NCI-H526 treated with DMSO at 0.1 percent for 48 hours (cell line): ENCODE measurements at places on chromosomes 4 and X.

- no peak for DNase-seq
Observed at GRCh38 chr4:112978691-112979472, 70.6 kb upstream of the ANK2 start.

GRCh38 chr4:121189326-121190215, 25.4 kb upstream of the TNIP3 start:
- no peak for DNase-seq

DNA sequence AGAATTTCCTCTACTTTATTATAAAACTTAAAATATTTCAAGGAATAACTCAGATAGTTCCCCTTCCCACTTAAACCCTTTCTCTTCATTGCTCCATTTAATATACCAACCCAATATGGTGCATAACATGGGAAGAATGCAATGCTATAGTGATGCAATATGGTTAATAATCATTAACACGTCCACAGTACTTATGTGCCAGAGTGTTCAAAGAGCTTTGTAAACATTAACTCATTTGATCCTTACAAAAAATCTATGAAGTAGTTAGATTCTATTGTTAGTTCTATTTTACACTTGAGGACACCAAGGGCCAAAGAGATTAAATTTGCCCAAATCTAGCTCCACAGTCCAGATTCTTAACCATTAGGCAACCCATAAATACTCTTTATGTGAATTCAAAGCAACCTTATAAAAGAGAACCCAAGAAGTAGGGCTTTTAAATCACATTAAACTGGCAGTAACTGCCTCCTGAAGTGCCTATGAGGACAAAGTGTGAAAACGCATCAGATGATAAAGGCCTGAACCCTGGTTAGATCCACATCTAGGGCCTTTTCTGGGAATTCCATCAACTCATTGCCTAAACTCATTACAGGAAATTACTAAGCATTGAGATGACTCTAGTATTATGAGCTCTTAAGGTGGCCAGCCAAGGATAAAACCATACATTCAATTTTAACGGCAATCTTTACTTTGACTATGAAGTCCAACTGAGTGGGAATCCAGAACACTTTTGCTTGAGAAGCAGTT, 94.3 kb downstream of the AREG start:
- no peak for DNase-seq

GRCh38 chrX:9114245-9114644, 80.3 kb upstream of the FAM9B start:
- DNase-seq = no peak

- DNase-seq = no peak
Observed at GRCh38 chr4:8586246-8586645, 6.1 kb downstream of the GPR78 start.

- DNase-seq = no peak
Observed at GRCh38 chr4:8301851-8302730, 32.5 kb downstream of the HTRA3 start.

- DNase-seq = no peak
Observed at GRCh38 chrX:12379671-12380070, 241.4 kb downstream of the FRMPD4 start.

DNA sequence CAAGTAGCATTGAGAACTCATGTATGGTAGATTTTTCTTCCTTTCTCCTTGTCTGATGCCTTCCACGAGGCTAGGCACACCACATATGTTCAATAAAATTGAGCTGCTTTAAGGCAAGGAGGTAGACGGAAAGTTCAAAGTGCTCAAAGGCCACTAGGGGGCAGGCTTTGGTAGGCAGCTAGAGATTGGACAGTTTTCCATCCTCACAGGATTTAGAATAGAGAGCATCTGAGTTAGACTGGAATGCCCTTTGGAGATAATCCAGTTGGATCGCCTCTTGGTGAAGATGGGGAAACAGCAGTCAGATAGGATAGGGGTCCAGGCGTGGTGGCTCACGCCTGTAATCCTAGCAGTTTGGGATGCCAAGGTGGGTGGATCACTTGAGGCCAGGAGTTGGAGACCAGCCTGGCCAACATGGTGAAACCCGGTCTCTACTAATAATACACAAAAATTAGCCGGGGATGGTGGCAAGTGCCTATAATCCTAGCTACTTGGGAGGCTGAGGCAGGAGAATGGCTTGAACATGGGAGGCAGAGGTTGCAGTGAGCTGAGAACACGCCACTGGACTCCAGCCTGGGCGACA, 30.4 kb downstream of the ELF4 start:
- peak; percentile 33 for DNase-seq

- DNase-seq = no peak
Observed at GRCh38 chr4:25727711-25728493, 72.3 kb downstream of the SLC34A2 start.

DNA sequence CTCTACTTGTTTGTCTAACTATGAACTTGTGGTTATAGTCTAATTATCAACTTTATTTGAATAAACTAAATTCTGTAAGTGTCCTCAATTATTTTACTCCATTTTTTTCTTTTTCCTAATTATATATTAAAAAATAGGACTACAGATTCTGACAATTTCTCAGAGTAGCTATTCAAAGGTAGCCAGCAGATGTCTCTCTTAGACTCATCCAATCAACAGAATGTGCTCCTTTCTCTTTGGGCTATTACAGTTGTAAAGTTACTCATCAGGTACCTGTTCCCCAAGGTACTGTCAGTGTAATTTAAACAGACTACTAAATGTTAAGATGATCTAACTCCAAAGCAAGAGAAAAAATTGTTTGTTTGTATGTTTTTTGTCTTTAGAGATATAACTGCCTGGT, 248.6 kb downstream of the PCDH18 start:
- no peak for DNase-seq

GRCh38 chr4:103032574-103032973, 13.1 kb upstream of the SLC9B1 start:
- DNase-seq = peak; percentile 8

DNA sequence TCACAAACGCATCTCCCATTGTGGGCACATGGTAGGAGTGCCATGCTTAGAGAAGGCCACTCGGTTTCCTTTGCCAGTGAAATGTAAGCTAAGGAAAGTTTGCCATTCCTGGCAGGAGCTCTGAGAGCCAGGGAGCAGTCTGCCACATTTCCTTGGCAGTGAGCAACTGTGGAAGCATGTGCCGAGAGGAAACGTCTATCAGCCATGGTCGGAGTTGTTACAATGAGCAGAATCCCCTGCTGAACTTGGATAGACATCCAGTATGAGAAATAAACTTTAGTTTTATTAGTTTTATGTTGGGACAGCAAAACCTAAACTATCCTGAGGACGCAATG, 51.1 kb downstream of the ENOPH1 start:
- DNase-seq = no peak

DNA sequence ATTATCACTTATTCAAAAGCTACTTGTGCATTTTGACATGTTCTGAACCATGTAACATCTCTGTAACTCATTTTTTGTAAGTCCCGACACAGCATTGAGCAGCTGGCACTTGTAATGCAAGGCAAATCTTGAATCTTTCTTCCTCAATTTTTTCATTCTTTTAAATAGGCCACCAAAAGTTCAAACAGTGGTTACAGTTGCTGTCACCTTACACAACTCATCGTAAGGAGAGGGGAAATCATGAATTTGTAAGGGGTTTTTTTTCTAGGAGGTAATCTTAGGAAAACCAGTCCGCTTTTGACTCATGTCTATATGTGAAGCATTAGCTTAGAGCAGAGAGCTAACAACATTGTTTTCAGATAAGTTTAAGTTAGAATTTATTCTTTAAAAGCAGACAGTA, 124.5 kb downstream of the PDLIM5 start:
- DNase-seq = no peak

DNA sequence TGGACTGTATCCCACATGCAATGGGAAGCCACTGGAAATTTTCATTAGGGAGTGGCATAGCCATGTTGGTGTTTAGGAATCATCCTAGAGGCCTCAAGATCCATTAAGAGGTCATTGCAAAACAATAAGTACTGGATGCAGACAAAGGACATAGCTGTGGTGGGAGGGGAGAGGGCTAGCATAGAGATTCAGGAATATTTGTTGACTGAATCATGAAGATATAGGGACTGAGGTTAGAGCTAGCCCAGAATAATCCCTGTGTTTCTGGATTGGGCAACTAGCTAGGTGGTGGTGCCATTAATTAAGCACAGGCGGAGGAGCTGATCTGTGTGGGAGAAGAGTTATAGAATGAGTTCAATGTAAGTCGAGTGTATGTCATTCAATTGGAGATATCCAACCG, 135.0 kb downstream of the RAB28 start:
- DNase-seq = no peak

DNA sequence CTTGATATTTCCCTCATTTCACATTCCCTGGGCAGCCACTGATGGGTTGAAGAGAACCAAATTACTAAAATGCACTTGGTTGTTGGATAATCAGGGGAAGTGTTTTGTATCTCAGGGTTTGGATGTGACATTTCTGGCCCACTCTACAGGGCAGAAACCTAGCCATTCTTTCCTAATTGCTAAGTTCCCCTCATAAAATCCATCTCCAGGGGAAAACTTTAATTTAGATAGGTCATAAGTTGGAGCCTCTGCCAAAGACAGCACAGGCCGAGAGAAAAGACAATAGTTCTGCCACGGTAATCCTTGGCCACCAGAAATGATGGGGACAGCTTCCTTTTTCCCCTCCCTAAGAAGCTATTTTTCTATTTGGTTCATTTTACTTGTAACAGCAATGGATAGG, 192.7 kb upstream of the C1QTNF7 start:
- no peak for DNase-seq

DNA sequence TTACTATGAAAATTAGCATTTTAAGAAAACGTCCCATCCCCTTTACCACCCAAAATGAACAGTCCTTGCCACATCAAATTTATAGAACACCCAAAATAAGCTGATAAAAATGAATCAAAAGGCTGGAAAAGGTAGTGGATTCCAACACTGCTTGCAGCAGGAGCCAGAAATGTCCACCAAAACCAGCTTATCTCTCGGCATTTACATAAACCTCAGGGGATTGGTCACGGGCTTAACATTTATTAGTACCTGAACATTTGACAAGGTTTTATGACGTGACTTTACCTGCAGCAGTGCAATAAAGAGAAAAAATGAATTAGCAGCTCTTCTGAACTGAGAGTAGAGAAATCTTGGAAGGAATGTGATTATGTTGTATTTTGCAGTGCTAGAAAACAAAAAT, 31.6 kb downstream of the ATP8A1 start:
- DNase-seq = no peak

- DNase-seq = no peak
Observed at GRCh38 chr4:15890246-15890829, 48.2 kb downstream of the FGFBP1 start.

DNA sequence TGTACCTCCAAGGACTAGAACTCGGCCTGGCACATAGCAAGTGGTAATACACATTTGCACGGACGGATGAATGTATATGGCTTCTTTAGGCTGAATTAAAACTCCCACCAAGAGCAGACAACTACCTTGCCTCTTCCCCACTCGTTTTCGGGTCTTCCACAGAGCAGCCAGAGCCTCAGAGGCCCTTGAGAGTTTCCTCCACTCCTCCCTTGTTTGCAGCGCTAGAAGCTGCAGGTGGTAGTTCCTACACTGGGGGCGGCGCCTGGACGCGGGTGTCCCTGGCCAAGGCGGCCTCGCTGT, 10.2 kb upstream of the INTU start:
- no peak for DNase-seq

DNA sequence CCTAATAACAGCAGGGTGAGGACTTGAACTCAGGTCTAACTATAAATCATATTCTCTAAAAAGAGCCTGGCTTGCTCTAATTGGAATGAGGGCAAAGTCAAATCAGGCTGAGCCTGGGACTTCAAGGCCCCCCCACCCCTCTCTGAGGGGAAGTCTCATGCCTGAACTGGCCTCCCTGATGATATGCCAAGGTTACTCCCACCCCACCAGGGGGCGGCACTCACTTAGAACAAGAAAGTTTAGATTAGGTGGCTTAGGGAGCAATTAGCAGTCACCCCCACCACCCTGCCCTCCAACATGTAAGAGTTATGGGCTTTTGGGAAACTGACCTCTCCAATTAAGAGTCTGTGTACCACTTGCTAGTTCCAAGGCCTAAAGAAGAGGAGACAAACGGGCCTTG, 2.7 kb downstream of the FOXO4 start:
- DNase-seq = no peak

GRCh38 chrX:111568354-111568753, 56.9 kb downstream of the SERTM2 start:
- DNase-seq = no peak

DNA sequence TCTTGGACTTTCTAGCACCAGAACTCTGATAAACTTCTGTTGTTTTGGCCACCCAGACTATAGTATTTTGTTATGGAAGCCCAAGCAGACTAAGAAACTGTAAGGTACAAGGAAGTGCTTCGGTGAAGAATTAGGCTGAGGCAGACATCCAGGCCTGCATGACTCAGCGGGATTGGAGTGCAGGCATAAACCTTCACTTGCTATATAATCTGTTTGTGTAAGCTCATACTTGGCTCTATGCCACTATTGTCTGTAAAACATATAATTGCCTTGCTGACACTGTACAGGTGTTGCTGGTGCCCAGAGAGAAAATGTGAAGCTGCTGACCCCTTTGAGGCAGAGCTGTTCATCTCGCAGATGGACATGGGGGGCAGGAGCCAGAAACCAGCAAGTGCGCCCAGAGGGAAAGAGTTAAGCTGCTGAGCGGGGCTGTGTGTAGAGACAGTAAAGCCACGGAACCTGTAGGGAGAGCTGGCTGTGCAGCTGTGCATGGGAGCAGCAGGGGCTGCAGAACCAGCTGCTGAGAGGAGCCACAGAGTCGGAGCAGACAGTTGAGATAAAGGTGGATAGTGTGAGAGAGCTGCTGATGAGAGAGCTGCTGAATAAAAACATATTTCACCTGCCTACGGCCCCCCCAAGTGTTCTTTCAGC, 96.2 kb downstream of the RBM46 start:
- no peak for DNase-seq

DNA sequence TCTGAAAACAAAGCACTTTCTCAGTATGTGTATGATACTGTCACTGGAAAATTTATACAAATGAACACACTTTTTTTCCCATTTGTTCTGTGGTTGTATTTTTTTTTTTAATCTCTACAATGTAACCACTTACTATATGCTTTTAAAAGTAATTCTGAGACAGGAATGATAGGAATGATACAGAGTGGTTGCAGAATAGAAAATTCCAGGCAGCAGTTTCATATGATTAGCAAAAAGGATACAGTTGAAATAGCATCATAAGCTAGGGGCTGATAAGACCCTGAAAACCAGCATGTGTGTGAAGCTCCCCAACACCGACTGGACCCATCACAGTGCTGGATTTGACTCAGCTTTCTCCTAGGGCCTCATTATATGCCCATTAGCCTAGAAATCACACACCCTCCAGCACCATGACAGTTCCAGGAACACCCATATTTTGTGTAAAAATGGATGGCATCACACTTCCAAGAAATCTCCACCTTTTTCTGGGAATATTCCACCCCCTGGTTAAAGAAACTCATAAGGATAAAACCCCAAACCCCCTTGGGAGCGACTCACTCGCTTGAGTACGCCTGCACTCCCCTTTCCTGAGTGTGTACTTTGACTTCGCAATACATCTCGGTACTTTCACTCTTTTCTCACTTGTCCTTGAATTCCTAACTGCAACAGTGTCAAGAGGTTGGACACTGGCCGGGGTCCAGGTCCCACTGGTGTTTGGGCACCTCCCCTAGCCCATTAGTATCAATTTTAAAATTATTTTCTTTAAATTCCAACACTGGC, 77.4 kb upstream of the AGA start:
- DNase-seq = no peak
